ENCODE measurements at places on chromosomes 3 and 15.

DNA sequence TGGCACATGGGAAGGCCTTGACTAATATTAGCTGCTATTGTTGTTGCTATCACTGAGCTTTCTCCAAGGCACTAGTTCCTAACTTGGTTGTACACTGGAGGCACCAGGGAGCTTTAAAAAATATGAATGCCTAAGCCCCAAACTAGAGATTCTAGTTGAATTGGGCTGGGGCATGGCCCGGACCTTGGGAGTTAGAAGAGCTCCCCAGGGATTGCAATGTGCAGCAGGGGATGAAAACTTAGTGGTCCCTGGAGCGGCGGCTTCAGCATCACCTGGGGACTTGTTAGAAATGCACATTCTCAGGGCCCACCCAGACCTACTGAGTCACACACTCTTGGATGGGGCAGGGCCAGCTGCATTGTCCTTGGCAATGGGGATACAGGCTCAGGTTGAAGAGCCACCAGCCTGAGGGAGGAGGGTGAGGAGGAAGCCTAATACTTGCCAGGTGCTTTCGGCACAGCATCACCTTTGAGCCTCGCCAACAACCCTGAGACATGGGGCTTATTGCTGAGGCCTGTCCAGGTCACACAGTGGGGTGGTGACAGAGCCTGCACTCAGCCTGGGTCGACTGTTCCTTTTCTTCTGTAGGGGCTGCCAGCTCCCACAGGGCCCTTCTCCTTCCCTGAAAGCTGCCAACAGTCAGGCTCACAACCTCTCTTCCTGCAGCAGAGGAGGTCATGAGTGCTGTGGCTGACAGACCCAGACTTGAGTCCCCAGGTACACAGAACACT lies 84.5 kb downstream of the ATP2B2 start:
- no peak for DNase-seq

DNA sequence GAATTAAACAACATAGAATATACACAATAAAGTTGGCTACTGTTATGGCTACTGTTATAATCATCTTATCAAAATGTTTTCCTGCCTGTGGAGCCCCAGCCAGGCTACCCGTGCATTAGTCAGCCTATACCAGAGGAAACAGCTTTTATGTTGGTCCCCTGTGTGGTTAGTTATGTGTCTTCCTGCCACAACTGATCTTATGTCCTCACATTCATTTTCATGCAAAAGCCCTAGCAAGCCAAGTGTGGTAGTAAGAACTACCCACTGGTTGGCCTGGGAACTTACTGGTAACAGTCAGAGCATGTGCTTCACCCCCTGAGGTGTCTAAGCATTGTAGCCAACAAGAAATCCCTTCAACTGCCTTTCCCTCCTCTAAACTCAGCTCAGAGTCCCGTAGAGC lies 21.8 kb downstream of the MGLL start:
- DNase-seq: no peak

DNA sequence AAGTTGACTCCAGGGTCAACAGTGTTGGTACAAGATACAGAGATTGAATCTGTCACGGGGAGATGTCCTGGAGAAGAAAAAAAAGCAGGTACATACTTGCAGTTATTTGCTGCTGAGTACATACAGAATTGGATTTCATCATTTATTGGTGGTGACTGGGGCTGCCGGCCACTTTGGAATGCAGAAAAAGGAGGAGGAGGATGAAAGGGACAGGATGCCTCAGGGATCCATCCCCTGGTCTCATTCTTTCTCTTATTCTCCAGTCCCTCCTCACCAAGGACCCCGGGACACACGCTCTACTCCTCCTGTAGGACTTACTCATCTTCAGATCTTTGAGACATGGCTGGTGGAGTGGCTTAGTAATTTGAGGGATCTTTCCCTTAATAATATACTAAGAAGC lies 30.0 kb upstream of the MEIS2 start:
- DNase-seq: no peak

DNA sequence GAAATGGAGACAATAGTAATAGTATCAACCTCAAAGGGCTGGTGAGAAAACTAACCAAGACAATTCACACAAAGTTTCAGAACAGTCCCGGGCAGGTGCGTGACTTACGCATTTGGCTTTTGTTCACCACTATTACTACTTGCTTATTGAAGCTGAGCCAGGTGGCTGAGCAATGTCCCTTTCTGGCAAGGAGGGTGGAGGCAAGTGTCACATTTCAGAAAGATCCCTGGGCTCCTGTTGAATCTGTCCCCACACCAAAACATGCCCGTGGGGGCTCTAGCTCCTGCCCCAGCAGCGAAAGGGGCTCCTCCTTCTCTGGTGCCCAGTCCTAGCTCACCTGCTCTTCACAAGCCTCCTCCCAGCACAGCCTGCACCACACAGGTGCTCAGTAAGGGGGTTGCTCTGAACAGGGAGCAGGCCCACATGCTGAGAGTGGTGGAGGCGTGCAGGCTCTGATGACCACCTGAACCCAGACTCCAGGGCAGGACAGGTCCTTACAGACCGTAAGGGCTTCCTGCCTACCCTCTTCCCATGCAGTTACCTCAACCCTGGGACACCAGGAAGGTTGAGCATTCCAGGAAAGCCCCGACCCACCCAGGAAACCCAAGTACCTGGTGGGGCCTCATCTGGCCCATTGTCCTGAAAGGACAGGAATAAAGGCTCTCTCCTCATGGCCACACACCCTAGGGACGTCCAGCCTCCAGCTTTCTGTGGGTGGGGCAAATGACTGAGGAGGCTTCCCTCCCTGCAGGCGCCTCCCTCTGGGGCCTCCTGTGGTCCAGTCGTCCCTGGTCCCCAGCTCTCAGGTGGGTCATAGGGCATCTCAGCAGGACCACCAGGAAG lies 32.6 kb downstream of the SEMA7A start:
- no peak for DNase-seq

GRCh38 chr3:70539908-70540307 lies 227.5 kb upstream of the MDFIC2 start:
- no peak for DNase-seq

- DNase-seq: no peak
Observed at GRCh38 chr3:66416556-66417304, 84.1 kb downstream of the LRIG1 start.

DNA sequence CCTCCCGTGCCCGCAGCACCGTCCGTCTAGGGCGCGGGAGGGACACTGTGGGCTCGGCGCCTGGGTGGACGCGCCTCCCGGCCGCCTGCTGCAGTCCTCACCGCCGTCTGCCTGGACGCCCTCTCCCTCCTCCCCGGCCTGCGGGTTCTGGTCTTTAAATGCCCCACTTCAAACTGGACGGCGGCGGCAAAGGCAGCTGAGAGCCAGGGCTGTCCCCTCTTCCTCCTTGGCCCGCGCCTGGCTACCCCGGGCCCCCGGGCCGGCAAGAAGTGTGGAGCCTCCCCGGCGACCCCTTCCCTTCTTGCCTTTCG lies 426 bp downstream of the CBLB start:
- peak; percentile 91 for DNase-seq

DNA sequence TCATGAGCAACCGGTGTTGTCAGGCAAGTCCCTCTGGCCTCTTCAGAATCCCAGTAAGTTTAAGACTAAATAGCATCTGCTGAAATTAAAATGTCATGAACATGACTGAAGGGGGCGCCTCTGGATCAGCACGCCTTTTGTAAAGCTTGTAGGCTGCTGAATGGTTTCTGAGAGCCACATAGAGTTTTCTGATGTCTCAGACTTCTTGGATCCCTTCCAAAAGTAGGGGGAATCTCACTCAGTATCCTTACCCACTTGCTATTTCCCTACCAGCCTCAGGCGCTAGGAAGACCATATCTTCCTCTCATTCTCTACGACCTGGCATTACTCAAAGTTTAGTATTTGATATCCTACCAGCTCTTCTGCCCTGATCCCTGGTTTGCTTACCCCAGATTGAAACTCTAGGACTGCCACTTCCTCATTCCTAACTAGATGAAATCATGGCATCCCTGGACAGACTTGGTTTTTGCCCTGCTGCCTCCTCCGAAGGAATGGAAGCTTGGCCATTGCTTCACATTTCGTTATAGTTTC lies 62.7 kb upstream of the CD47 start:
- no peak for DNase-seq

DNA sequence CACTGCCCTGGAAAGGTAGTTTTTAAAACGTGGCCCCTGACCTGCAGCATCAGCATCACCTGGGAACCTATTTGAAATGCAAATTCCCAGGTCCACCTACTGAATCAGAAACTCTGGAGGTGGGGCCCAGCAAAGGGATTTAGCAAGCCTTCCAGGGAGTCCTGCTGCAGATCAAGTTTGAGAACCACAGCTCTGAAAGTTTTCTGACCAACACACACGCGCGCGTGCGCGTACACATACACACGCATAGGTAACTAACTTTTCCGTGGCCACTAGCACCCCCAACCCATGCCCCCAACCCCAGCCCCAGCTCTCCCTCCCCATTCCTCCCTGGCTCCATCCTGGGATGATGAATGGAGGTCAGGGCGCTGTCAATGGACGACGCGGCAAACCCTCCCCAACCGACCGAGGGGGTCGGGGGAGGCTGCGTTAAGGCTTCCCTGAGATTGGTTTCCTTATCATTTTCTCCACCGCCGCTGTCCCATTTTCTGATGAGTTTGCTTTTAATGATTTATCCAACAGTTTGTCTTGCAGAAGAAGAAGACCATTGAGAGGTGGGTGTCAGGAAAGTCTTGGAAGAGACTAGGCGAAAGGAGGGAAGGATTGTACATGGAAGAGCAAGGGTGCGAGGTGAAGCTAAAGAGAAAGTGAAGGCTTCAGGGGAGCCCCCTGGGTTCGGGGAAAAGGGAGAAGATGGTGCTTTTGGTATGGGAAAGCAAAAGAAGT lies 590 bp upstream of the BOC start:
- DNase-seq: no peak

DNA sequence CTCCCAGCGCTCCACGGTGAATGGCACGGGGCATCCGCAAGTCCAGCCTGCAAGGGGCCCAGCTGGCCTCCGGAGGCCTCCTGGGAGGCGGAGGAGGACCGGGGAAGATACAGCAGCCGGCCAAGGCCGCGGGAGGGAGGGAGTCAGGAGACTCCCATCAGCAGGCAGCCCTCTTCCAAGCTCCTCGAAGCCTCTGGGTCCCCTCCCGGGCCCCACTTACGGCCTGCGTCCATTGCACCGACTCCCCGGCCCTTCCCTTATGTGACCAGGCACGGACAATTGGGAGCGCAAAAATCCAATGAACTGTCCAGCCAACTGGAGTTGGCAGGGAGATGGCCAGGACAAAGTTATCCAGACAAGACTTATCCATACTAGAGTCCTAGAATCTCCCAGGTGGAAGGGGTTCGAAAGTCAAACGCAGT lies 668 bp downstream of the MFGE8 start:
- DNase-seq: no peak

DNA sequence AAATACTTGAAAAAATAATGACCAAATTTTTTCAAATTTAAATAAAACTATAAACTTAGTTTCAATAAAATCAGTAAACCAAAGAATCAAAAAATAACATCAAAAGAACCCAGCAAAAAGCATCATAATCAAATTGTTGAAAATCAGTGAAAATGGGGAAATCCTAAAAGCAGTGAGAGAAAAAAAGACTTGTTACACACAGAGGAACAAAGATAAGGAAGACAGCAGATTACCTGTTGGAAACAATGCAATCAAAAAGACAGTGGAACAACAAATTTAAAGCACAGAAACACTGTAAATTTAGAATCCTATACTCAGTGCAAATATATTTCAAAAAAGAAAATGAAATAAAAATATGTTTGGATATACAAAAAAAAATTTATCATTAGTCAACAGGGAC lies 156.2 kb upstream of the LMCD1 start:
- DNase-seq: no peak

GRCh38 chr15:59380902-59381610 lies 8.4 kb upstream of the MYO1E start:
- no peak for DNase-seq

GRCh38 chr15:35813573-35813972 lies 267.6 kb upstream of the DPH6 start:
- no peak for DNase-seq

DNA sequence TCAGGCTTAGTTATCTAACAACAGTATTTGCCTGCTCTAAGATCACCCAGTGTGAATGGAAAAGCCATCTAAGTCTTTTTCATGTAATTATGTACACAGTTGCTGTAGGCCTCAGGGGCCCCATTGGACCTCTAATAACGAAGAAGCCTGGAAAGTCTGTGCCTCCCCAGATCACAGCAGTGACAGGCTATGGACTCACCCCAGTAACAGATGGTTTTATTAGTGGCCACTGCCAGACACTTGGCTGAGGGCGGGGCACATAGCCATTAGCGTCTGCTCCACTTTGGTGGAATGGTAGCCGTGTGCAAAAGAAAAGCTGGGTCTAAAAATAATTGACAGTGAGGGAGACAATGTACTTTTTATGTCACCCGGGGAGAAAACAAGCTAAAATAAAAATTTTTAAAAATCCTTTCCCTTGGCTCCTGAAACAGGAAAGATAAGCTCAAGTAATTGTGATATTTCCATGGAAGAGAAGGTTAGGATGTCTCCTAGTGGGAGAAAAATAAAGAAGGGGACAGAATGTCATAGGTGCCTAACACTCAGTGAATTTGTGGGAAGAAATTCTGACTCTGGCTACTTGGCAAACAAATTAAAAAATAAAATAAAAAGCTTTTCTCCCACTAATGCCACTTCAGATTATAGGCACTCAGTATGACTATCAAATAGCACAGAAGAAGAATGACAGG lies 44.3 kb upstream of the ZNF385D start:
- no peak for DNase-seq

GRCh38 chr3:168671091-168671490 lies 575.4 kb upstream of the GOLIM4 start:
- DNase-seq: no peak

GRCh38 chr15:34374816-34375215 lies 7.8 kb upstream of the LPCAT4 start:
- DNase-seq: no peak

GRCh38 chr15:63051156-63052066 lies 8.9 kb downstream of the TPM1 start:
- DNase-seq: no peak

- no peak for DNase-seq
Observed at GRCh38 chr3:98807011-98807410, 43.9 kb downstream of the ST3GAL6 start.

GRCh38 chr3:8937064-8938020 lies 25.9 kb downstream of the RAD18 start:
- no peak for DNase-seq

DNA sequence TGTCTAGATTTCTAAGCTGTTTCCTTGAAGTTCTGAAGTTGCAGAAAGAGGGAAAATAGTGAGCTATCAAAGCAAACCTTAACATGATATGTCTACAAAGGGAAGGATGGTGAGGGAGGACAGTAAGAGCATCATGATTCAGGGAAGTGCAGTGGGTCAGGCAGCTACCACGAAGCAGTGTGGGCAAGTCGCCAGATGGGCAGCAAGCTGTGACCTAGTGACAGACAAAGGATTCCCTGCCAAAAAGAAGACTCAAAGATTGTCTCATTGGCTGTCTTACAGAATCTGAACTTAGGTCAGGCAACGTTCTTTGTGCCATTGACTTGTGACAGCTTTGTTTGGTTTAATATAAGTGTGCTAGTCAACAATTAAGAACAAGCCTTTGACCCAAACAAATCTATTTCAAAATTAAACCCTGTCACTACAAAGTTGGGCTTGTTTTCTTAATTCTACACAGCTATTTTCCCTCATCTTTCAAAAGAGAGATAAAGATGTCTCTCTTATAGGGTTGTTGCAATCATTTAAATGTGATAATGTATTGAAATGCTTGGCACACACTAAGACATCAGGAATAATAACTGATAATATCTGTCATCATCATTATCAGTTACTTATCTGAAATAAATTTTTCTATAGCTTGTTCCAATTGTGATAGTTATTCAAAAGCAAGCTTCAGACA lies 153.3 kb downstream of the ECT2 start:
- no peak for DNase-seq
